Stomach (tissue), 19 donors: ENCODE measurements at places on chromosomes 12 and 14. TPM values are rescaled to one million over a fixed set of nuclear protein-coding genes. Genes with fewer than 3 reads are reported as not detected.

GRCh38 chr12:54351341-54351740 is 12.9 kb downstream of the GPR84 start:
- no peak for DNase-seq

GRCh38 chr12:100381379-100381778 is 24.5 kb downstream of the SLC17A8 start:
- DNase-seq, result no peak

SELPLG gene
- 4.3 TPM for total RNA-seq

- no peak for DNase-seq
Observed at GRCh38 chr14:83814896-83815295, 1715.0 kb upstream of the FLRT2 start.

DNA sequence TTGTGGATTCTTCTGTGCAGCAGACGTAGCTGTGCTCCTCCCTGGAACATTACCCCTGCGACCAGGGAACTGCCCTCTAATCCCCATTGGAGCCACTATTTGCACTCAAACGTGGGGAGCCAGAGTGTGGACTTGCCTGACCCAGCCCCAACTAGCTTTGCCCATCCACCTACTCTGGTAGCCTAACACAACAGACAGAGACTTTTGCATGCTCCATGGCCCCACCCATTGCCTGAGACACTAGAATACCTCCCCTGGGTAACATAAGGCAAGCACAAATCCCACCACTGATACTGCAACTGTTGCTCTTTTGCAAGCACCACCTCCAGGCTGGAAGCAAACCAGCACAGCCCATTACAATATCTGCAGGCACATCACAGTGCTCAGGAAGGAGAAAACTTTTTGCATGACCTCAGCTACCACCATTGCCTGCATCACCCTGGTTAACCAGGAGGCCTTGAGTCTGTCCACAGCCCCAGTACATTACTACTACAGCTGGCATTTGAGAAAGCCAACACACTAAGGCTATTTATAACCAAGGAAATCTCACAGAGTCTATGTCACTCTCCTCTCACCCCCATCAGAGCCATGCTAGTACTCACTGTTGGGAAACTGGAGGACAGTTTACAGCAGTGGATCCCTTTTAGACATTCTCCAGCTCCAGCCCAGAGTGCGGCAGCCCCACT is 15.0 kb downstream of the CEP128 start:
- no peak for DNase-seq

LARP4 gene
- 36.2 TPM for total RNA-seq

PPP1R1A gene
- total RNA-seq, result 313 TPM

PROX2 gene
- total RNA-seq, result not detected

TMCC3 gene
- total RNA-seq, result 14.3 TPM

ACVRL1 gene
- total RNA-seq, result 117 TPM

DNA sequence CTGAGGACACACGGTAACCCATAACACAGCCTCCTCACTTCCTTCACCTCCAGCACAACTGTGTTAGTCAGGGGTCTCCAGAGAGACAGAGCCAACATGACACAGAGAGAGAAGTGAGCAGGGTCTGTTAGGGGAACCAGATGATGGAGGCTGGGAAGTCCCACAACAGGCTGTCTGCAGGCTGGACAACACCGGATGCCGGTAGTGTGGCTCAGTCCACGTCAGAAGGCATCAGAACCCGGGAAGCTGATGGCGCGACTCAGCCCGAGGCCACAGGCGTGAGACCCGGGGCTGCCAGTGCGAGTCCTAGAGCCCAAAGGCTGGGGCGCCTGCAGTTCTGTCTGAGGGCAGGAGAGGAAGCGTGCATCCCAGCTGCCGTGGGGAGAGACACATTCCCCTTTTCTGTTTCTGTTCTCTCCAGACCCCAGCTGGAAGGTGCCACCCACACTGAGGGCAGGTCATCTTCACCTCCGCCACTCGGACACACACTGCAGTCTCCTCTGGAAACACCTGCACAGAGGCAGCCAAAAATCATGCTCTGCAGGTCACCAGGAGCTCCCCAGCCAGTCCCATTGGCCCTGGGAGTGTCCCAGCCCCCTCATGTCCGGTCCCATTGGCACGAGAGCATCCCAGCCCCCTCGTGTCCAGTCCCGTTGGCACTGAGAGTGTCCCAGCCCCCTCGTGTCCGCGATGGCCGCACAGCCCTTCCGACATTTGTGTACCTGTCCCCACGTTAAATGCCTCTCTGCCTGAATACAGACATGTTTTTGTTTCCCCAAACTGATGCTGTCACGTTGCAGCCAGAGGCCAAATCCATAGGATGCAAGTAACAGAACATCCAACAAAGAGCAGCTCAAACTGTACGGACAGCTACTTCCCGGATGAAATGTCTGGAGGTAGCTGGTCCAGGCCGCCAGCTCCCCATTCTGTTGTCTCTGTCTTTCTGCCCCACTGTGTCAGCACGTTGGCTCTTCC is 7.9 kb upstream of the FBRSL1 start:
- DNase-seq, result no peak

DNA sequence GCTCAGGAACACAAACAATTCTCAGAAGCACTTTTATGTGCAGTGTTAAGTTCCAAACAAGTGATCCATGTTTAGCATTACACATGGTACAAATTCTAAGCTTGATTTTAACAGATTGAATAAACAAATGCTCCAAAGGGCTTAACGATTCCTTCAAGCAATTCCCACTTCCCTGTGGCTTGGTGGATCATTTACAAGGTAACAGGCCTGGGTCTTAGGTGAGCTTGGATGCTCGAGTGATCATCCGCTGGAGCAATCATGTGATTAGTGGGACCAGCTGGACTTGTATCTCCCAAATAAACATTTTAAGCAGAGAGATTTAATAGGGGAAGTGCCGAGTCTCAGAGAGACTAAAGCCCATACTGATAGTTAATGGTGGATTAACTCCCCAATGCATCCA is 70.7 kb downstream of the CALM1 start:
- no peak for DNase-seq

- no peak for DNase-seq
Observed at GRCh38 chr12:55686366-55687010, 21.2 kb downstream of the ITGA7 start.

DNA sequence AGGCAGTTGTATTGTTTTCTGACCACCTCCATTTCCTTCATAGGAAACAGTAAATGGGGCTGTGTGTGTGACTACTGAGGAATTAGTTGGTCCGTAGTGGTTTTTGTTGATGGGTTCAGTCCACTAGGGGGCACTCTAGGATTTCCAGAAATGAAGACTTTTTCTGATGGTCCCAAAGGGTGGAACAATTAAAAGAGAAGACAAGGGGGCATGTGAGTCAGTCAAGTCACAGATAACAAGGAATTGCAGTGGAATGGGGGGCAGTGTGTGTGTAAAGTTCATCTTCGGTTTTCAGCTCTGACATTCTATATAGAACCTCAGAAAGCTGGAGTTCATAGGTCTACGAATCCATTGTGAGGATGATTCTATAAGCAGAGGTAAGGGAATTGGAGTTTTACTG is 186.6 kb upstream of the OR4E1 start:
- peak; percentile 8 for DNase-seq

DNA sequence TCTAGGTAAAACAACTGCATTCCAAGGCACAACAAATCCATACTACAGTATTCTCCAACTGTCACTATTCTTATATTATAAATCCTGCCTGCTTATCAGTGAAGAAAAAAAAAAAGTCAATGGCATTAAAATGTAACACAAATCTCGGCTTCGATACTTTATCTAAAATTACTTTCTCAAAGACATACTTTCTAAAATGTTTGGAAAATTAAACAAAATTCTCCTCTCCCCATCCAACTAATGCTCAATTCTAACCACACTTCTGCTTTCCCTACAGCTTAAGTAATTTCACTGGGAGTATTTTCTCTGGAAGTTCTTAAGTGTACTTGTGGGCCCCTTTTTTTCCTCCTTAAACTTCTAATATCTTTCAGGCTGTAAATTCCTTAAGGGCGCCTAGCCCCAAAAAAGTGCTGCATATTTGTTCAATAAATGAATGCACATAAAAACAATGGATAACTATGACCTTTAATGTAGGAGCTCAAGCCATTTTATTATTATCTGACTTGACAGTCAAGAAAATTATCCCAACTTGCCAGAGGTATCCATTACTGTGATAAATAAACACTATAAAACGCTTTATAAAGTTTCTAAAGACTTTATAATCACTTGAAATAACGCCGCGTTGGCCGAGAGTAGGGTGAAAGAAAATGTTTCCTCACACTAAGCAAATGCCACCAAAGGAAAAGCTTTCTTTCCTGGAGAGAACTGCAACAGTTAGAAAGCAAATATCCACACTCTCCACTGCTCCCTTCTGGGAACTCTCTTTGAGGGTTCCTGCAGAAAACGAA is 977 bp downstream of the HEATR5A start:
- DNase-seq, result no peak

KRT79 gene
- total RNA-seq, result not detected

DNA sequence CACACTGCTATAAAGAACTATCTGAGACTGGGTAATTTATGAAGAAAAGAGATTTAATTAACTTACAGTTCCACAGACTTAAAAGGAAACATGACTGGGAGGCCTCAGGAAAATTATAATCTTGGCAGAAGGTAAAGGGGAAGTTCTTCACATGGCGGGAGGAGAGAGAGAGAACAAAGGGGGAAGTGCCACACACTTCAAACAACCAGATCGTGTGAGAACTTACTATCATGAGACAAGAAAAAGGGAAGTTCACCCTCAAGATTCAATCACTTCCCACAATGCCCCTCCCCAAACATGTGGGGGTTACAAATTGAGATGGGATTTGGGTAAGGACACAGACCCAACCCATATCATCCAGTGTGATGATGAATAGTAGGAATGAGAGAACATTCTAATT is 366.5 kb downstream of the LRFN5 start:
- DNase-seq, result no peak

GRCh38 chr12:110936367-110937103 is 16.2 kb upstream of the MYL2 start:
- DNase-seq, result no peak

P2RX7 gene
- 1.8 TPM for total RNA-seq

LTBP2 gene
- total RNA-seq, result 12.9 TPM

- DNase-seq, result no peak
Observed at GRCh38 chr14:24680516-24680915, 46.5 kb upstream of the GZMB start.

GRCh38 chr12:92301356-92301755 is 155.7 kb upstream of the BTG1 start:
- DNase-seq, result no peak

GRCh38 chr14:32307881-32308582 is 21.1 kb upstream of the AKAP6 start:
- DNase-seq, result peak; percentile 26

DNA sequence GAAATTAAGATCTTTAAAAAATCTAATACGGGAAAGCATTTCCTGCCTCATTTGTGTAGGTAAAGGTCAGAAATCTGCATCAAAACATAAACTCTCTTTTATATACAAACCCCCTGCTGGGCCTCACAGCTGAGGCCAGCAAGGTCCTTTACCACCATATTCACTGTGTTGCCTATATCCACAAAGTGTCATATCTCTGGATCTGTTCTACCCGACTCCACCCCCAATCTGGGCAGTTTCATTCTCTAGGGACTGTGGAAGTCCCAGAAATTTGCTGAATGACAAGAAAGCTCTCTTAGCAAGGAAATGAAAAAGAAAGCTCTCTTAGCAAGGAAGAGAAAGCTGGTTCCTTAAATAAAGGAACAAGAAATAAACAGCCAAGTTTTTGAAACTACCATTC is 301.7 kb downstream of the KCNH5 start:
- DNase-seq, result peak; percentile 6

DNA sequence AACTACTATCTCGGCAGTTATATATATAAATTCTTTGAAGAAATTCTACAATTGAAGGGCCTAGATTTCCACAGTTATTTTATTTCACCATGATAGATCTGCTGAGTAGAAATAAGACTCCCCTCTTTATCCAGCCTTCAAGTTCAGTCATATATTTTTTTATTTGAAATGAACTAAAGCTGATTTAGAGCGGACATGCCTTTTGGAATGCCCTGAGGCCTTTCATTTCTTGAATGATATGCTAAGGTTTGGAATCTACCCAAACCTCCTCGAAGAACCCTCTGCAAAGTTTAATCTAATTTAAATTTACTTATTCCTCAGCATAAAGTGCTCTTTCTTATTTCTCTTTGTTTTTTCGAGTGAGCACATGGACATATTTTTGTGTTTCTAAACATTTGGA is 15.1 kb downstream of the SIX1 start:
- DNase-seq, result no peak

- no peak for DNase-seq
Observed at GRCh38 chr14:91159182-91159581, 45.3 kb downstream of the DGLUCY start.

EPYC gene
- not detected for total RNA-seq

DNA sequence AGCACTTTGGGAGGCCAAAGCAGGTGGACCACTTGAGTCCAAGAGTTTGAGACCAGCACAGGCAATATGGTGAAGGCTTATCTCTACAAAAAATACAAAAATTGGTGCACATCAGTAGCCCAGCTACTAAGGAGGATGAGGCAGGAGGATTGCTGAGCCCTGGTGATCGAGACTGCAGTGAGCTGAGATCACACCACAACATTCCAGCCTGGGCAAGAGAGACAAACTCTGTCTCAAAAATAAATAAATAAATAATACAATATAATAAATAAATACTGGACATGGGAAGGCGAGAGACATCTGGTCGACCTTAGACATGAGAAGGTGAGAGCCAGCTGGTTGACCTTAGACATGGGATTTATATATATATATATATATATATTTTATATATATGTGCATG is 119.8 kb upstream of the SLC38A4 start:
- DNase-seq, result no peak
